Sigmoid colon (tissue), 7 donors: ENCODE measurements at places on chromosomes 4 and X. TPM values are rescaled to one million over a fixed set of nuclear protein-coding genes. Genes with fewer than 3 reads are reported as not detected.

The RAI2 gene
- 26.0 TPM for total RNA-seq

The TLR2 gene
- total RNA-seq = 10.2 TPM

The PPEF2 gene
- 0.28 TPM for total RNA-seq

The YY2 gene
- total RNA-seq = 4.2 TPM
